ENCODE measurements at places on chromosomes 7 and 10.
A peak's percentile ranks its signal among the peaks of the same experiment; 100 is the strongest.

DNA sequence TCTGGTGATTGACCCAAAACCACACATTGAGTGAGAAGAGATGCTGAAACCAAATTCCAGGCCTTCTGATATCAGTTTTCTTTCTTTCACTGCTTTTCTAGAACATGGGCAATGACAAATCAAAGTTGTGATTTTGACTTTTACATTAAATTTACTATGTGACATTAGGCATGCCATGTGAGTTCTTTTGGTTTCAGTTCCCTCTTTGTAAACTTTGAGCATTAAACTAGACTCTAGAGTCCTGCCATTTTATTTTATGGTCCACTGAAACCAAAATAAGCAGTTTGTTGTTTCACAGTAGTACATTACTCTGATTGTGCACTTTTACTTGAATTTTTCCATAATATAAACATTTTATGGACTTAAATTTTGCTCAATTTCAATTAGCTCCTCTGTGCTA, 381.1 kb upstream of the SEMA3D start:
- H3K27me3 ChIP-seq = no peaks in the 10 kb centered on the region
- H3K36me3 ChIP-seq = no peaks in the 10 kb centered on the region
- H3K4me3 ChIP-seq = no peak overlapping the region
- no peak overlapping the region for H3K27ac ChIP-seq

- DNase-seq = peak; percentile 50
- H3K4me1 ChIP-seq = no peaks in the 10 kb centered on the region
- H3K4me3 ChIP-seq = no peak overlapping the region
- no peaks in the 10 kb centered on the region for H3K36me3 ChIP-seq
Observed at GRCh38 chr10:116490028-116490662, 55.6 kb upstream of the PNLIP start.

- H3K4me1 ChIP-seq = no peaks in the 10 kb centered on the region
- H3K36me3 ChIP-seq = no peaks in the 10 kb centered on the region
- H3K27me3 ChIP-seq = no peaks in the 10 kb centered on the region
- H3K4me3 ChIP-seq = no peak overlapping the region
- DNase-seq = no peak
Observed at GRCh38 chr10:127720903-127721302, 16.1 kb upstream of the FOXI2 start.

GRCh38 chr7:36262309-36263094, 109.4 kb downstream of the EEPD1 start:
- H3K36me3 ChIP-seq = no peaks in the 10 kb centered on the region
- peaks cover 31% of the 10 kb centered on the region for H3K4me1 ChIP-seq
- no peak overlapping the region for H3K4me3 ChIP-seq
- peak; percentile 61 for DNase-seq

DNA sequence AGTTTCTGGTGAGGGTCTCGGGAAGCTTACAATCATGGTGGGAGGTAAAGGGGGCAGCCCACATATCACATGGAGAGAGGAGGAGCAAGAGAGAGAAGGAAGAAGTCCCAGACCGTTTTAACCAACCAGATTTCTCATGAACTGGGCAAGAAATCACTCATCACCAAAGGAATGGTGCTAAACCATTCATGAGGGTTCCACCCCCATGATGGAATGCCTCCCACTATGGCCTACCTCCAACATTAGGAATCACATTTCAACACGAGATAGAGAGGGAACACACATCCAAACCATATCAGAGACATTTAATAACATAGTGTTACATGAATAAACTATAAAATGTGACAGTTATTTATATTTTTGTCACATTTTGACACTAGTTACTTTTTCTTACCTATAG, 214.8 kb upstream of the MAGI2 start:
- no peak overlapping the region for H3K4me3 ChIP-seq
- no peaks in the 10 kb centered on the region for H3K36me3 ChIP-seq
- DNase-seq = no peak
- no peaks in the 10 kb centered on the region for H3K27me3 ChIP-seq

- no peaks in the 10 kb centered on the region for H3K4me1 ChIP-seq
- H3K4me3 ChIP-seq = no peak overlapping the region
- H3K27me3 ChIP-seq = no peaks in the 10 kb centered on the region
- peaks cover 14% of the 10 kb centered on the region for H3K36me3 ChIP-seq
Observed at GRCh38 chr10:17375936-17376584, 78.3 kb downstream of the ST8SIA6 start.

DNA sequence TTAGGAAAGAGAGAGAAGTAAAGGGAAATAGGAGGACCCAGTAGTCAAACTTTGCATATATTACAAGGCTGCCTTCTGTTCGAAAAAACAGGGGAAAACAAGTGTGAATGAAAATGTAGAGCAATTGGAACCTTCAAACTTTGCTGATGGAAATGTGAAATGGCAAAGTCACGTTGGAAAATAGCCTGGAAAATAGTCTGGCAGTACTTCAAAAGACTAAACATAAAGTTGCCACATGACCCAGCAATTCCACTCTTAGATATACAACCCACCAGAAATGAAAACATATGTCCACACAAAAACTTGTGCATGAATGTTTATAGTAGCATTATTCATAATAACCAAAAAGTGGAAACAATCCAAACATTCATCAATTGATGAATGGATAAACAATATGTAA, 78.6 kb upstream of the IFRD1 start:
- H3K27me3 ChIP-seq = no peaks in the 10 kb centered on the region
- DNase-seq = no peak
- H3K4me1 ChIP-seq = no peaks in the 10 kb centered on the region
- H3K36me3 ChIP-seq = no peaks in the 10 kb centered on the region

DNA sequence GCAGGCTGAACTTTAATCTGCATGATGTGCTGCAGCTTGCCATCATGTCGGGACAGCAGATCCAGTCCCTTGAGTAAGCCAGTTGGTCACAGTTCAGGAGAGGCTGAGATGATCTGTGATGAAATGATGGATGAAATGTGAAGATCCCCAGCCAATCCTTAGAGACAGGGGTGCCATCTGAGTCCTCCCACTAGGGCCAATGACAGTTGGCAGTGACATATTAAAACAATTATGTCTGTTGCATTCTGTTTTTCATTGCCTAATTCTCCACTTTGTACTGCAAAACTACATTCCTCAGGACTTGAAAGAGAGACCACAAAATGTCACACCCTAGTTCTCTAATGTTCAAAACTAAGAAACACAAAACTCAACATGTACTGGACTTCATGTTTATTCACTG, 66.3 kb upstream of the CAV2 start:
- no peak overlapping the region for H3K4me3 ChIP-seq
- H3K27me3 ChIP-seq = no peaks in the 10 kb centered on the region
- DNase-seq = no peak
- no peaks in the 10 kb centered on the region for H3K36me3 ChIP-seq
- no peak overlapping the region for H3K27ac ChIP-seq
- H3K4me1 ChIP-seq = no peaks in the 10 kb centered on the region

DNA sequence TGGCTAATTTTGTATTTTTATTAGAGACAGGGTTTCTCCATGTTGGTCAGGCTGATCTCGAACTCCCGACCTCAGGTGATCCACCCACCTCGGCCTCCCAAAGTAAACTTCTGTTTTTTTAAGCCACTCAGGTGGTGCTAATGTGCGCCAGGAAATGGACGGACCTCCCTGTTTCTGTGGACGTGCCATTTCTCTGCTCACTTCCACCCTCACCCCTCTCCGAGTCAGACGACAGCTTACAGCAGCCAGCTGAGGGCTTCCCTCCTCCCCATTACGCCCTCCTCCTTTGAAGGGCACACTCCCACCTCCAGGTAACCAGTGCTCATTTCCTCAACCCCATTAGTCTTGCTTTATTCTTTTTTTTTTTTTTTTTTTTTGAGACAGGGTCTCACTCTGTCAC, 41.7 kb upstream of the EZH2 start:
- no peaks in the 10 kb centered on the region for H3K36me3 ChIP-seq
- no peaks in the 10 kb centered on the region for H3K4me1 ChIP-seq
- H3K27me3 ChIP-seq = no peaks in the 10 kb centered on the region
- DNase-seq = no peak

DNA sequence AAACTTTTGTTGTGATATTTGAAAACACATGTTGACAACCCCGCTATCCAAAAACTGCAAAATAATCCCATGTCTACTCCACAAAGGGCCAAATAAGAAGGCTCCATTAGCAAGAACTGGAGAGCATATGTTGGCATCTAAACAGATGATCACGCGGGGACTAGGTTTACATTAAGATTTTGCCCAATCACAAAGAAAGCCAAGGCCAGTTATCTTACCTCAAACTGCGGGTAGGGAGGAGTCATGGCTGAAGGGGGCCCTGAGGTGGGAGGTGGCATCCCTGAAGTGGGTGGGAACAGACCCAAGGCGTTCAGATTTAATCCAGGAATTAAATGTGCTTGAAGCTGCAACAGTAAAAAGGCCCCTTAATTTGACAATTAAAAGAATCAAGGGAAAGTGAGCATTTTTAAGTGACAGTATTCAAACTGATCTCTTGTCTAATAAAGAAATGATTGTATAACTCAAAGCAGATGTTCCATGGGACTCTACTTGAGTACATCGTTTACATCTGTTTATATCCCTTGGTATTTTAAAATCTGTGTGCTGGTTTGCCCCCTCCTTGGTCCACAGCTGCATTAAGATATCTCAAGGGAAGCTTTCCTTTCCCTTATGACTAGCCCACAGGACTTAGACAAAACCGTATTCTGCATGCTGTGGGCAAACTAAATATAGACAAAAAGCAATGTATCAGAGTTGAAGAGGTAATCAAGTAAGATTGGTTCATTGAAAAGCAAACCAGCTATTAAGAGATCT, 42.9 kb downstream of the MALSU1 start:
- H3K27me3 ChIP-seq = no peaks in the 10 kb centered on the region
- peaks cover 25% of the 10 kb centered on the region for H3K4me1 ChIP-seq
- H3K4me3 ChIP-seq = no peak overlapping the region
- no peak overlapping the region for H3K27ac ChIP-seq

DNA sequence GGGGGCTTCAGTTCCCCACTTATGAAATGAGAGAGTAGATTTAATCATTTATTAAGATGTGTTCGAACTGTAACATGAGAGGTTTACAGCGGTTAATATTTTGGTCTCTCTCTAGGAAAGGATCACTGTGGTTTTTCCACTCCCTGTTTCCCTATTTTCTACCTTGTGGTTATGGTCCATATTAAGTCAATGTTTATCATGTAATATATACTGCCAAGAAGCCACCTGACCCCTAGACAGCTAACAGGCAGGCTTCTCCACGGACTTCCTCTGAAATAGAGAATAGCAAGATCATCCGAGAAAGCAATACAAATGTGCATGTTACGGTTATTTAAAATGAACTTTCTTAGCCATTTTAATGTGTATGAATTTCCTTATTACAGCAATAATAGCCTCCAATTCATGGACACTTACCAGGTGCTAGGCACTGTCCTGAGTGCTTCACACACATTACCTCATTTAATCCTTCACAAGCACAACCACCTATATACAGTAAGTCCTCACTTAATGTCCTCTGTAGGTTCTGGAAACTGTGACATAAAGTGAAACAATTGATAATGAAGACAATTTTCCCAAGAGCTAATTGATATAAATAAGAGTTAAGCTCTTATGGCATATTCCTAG, 835 bp upstream of the COL28A1 start:
- H3K4me1 ChIP-seq = no peaks in the 10 kb centered on the region
- no peak overlapping the region for H3K4me3 ChIP-seq
- no peaks in the 10 kb centered on the region for H3K36me3 ChIP-seq
- no peaks in the 10 kb centered on the region for H3K27me3 ChIP-seq
- no peak overlapping the region for H3K27ac ChIP-seq
- DNase-seq = no peak

GRCh38 chr7:84237533-84238173, 43.1 kb upstream of the SEMA3A start:
- H3K36me3 ChIP-seq = no peaks in the 10 kb centered on the region
- H3K27ac ChIP-seq = no peak overlapping the region
- no peak for DNase-seq
- H3K27me3 ChIP-seq = no peaks in the 10 kb centered on the region

DNA sequence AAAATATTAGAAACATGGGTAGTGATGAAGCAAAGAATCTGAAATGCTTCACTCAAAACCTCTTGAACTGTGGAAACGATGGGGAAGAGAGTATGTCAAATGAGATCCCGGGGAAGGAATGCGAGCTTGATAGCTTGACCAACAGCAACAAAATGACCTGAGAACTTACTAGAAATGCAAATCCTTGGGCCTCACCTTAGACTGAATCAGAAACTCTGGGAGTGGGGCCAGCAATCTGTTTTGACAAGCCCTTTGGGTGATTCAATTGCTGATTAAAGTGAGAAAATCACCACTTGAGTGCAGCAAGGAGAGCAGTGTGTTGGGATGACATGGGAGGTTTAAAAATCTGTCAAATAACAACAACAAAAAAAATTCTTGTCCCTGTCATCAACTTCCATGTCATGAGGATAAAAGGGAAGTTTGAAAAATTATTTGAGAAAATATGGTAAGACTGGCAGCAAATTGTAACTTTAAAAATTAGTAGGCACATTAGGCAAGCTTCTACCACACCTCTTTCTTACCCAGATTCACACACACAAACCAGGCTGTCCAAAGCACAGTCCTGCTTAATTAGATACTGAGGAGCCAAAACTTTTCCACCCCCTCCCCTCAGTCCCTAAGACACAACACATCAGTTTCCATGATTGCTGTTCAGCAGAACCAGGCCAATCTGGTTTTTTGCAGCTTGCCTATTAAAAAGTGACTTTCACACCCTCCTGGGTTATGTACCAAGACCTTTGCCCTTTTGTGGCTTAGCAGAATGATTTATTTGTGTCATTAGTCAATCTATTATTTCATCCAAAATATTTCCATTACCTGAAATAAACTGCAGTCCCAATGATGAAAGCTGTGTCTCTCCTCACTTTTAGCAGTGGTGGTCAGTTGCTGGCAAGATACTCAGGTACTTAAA, 15.6 kb downstream of the CALCR start:
- H3K36me3 ChIP-seq = no peaks in the 10 kb centered on the region
- peaks cover 12% of the 10 kb centered on the region for H3K4me1 ChIP-seq
- no peaks in the 10 kb centered on the region for H3K27me3 ChIP-seq
- no peak overlapping the region for H3K27ac ChIP-seq

DNA sequence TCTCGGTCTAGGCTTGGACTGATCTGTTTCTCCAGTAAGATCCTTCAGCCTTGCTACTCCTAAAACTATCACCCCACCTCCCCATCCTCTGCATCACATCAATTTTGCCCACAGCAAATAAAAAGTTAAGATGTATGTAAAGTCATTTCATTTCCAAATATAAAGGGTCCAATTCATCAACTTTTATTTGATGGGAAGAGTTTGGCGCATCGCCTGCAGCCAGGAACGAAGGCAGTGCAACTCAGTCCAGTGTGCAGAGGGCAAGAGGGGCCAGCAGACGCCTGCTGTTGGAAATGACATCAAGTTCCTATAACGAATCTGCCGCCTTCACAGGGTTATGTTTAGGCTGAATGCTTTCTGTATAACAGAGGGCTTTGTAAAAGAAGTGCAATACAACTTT, 97.0 kb downstream of the SVIL start:
- DNase-seq = no peak
- no peak overlapping the region for H3K4me3 ChIP-seq
- H3K27me3 ChIP-seq = no peaks in the 10 kb centered on the region
- H3K27ac ChIP-seq = no peak overlapping the region
- H3K4me1 ChIP-seq = peaks cover 5% of the 10 kb centered on the region

DNA sequence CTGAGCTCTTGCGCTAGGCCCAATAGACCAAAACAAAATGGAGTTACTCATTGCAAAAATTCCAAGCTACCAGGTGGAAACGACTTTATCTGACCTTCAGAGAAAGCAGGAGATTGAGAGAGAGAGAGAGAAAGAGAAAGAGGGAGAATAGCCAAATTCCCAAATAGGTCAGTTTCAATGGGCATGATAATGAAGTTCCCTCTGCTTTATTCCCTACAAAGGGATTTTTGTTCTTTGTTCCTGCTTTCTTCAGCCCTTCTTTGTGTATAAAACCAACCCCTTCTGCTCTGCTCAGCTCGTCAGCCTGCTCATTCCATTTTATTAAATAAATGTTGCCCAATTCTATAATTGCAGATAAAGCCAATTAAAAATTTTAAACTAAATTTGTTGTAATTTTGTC, 45.0 kb upstream of the GPR37 start:
- no peaks in the 10 kb centered on the region for H3K27me3 ChIP-seq
- no peak for DNase-seq
- no peaks in the 10 kb centered on the region for H3K4me1 ChIP-seq
- H3K27ac ChIP-seq = no peak overlapping the region
